ENCODE measurements at places on chromosomes 12 and 14. TPM values are rescaled to one million over a fixed set of nuclear protein-coding genes. Genes with fewer than 3 reads are reported as not detected.

DNA sequence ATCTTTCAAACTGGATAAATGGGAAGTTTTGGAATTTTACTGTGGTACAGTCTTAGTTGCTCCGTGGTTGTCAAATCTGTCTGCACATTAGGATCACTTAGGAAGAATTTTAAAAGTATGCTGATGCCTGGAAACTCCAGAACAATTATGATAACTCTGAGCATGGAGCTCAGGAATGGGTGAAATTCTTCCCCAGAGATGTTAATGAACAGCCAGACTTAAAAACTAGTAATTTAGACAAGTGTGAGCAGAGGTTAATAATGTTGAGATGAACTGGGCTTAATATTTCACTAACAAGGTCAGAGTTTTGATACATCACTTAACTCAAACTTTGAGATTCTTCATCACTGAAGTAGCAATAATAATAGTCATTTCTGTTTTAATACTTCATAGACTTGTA lies 94.5 kb downstream of the NTS start:
- DNase-seq = no peak

DNA sequence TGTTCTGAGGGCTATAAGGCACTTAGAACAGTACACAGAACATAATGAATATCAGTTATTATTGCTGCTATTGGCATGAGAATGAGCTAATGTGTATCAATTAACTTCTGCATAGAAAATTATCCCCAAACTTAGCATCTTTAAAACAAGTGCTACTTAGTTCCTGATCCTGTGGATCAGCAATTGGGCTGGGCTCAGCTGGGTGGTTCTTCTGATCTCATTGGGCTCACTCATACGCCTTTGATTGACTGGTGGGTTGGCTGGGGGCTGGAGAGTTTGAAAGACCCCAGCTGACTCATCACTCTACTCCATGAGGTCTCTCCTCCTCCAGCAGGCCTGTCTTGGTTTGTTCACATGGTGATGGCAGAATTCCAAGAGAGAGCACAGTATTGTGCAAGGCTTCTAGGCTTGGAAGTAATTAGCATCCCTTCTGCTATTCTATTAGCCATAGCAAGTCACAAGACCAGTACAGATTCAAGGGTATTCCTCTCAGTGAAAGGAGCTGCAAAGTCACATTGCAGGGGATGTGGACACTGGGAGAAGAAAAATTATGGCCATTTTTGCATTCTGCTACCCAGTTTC lies 27.2 kb upstream of the HSPB8 start:
- DNase-seq = no peak

- DNase-seq = peak; percentile 46
Observed at GRCh38 chr12:5965950-5966383, 20.9 kb upstream of the ANO2 start.

Gene NXPH4
- total RNA-seq = 0.81 TPM

DNA sequence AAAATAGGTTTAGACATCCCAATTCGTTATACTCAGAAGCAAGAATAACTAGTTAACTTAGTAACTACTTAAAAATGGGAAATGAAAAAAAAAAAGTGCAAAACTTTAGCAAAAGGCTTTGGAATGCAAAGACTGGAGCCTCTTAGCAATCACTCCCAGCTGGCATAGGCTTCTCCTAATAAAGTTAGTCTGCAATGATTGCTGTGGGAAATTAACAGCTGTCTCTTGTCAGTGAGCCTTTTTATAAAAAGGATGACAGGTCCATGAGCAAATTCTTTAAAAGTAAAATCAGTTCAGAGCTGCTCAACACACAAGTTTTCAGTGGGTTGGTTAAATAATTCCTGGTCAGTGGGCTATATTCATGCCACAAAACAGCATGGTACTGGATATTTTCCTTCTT lies 7.4 kb upstream of the SYCP3 start:
- DNase-seq = no peak

Measured in activated CD4-positive, alpha-beta memory T cell treated with anti-CD3 and anti-CD28 coated beads, Interleukin-2, amount 10 ng/mL, durations not matched to agents 7 days and 5 days (primary cell).